ENCODE measurements at places on chromosomes 3 and 15.

DNA sequence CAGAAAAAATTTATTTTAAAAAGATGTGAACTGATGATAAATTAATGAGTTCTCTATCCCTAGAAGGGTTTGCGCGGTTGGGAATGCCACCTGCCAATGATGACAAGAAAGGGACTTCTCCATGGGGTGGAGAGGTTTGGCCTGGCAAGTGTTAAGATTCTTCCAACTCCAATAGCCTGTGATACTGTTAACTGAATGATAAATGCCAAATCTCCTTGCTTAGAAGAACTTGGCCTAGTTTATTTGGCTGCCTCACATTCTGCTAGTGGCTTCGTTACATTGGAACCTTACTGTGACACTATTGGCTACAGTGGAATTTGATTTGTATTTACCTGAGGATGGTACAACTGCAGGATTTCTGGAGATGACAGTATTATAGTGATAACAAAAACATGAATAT, 91.7 kb upstream of the CCNL1 start:
- DNase-seq: no peak

GRCh38 chr3:47603332-47603731, 24.7 kb upstream of the CSPG5 start:
- no peak for DNase-seq

GRCh38 chr3:104796556-104796955, 570.2 kb upstream of the ALCAM start:
- no peak for DNase-seq

DNA sequence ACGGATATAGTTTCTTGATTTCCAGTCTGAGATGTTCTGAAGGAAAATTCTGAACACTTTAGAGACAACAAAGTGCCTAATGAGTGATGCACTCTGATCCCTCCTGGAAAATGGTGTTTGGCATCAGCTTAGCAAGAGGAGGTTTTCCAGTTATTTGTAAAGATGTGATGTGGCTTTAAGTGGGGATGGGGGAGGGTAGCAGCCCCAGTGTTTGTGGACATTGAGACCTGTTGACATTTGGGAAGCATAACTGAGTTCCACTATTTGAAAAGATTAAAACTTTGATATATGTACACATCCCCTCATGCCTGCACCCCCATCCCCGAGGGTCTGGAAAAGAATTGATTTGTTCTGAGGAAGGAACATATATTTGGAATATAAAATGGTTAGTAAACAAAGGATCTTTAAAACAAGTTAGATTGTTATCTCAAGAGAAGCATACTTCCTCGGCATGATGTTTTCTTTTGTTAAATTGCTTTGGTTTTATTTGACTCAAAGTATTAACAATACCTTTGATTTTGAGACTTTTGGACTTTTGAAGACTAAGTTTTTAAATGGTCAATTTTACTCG, 6.5 kb downstream of the IGF1R start:
- no peak for DNase-seq

- DNase-seq: peak; percentile 32
Measured at GRCh38 chr15:27059610-27060202, 88.7 kb downstream of the GABRG3 start.

- DNase-seq: no peak
Measured at GRCh38 chr15:41331833-41332193, 578 bp downstream of the OIP5 start.
